ENCODE measurements at places on chromosomes 6 and 20.
A peak's percentile ranks its signal among the peaks of the same experiment; 100 is the strongest.

DNA sequence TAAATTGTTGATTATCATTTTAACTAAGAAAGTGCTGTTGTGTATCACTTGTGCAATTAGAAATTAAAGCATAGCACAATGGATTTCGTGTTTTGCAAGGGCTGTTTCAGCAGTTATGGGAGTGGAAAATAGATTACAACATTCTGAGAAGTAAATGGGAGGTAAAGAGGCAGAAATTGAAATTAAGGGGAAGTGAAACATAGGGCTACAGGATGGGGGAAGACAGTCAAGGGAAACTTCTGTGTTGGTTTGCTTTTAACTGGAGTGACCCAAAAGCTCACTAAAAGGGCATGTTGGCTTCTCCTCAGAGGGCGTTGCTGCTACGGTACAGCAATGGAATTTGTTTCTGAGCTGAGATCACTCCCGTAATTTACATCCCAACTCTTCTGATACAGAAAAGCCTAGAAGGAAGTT is 147.5 kb downstream of the BCAS1 start:
- no peak for DNase-seq

GRCh38 chr6:122886481-122886880 is 97.4 kb downstream of the SMPDL3A start:
- no peak for DNase-seq

DNA sequence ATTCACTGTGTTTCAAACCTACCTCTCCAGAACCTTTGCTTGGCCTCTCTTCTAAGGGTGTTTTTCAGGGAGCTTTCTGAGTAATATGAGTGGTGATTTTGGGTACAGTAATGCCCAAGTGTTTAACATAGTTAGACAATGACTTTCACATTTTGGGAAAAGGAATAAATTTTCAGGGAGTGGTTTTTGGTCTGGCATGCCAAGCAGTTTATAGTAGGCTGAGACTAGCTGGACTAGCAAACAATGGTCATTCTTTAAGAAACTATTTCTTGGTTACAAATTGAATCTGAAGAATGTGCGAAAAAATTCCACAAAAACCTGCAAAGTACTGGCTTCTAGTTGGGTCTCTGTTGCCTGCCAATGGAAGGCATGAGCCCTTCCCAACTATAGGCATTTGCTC is 15.4 kb downstream of the FNDC1 start:
- no peak for DNase-seq

- no peak for DNase-seq
Measured at GRCh38 chr6:75437421-75437891, 56.1 kb downstream of the FILIP1 start.

GRCh38 chr6:16839631-16840179 is 78.4 kb upstream of the ATXN1 start:
- DNase-seq: no peak

DNA sequence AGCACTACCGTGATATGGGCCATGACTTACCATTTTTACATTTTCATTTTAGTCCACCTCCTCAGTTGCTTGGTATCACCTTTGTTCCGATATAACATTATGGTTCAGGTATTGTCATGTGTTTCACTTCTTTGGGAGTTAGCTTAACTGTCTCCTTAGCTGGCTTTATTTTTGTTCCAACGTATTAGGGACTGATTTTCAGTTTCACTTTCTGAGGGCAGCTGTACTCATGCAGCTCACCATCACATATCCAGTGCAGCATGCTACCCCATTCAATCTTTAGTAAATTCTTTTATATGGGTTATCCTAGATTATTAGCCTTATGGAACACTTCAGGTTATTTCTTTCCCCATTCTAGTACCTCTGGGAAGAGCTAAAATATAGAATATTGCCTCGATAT is 362.2 kb upstream of the IRAK1BP1 start:
- DNase-seq: no peak

DNA sequence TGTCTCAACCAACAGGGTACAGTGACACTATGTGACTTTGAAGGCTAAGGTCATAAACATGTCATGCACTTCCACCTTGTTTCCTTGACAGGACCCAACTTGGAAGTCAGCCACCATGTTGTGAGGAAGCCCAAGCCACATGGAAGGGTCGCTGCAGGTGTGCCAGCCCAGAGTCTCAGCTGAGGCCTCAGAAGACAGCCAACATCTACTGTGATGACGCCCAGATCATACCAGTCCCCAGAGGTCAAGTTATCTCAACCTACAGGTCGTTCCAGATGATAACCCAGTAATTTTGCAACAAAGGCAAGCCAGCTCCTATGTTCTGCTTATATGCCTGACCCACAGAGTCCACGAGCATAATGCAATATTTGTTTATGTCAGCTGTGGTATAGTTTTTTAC is 376.0 kb upstream of the AGPAT4 start:
- no peak for DNase-seq

GRCh38 chr6:44400572-44400971 is 13.1 kb downstream of the CDC5L start:
- no peak for DNase-seq

- DNase-seq: no peak
Measured at GRCh38 chr6:21961226-21961625, 335.6 kb downstream of the PRL start.

GRCh38 chr6:45272626-45273025 is 55.5 kb upstream of the RUNX2 start:
- peak; percentile 40 for DNase-seq

DNA sequence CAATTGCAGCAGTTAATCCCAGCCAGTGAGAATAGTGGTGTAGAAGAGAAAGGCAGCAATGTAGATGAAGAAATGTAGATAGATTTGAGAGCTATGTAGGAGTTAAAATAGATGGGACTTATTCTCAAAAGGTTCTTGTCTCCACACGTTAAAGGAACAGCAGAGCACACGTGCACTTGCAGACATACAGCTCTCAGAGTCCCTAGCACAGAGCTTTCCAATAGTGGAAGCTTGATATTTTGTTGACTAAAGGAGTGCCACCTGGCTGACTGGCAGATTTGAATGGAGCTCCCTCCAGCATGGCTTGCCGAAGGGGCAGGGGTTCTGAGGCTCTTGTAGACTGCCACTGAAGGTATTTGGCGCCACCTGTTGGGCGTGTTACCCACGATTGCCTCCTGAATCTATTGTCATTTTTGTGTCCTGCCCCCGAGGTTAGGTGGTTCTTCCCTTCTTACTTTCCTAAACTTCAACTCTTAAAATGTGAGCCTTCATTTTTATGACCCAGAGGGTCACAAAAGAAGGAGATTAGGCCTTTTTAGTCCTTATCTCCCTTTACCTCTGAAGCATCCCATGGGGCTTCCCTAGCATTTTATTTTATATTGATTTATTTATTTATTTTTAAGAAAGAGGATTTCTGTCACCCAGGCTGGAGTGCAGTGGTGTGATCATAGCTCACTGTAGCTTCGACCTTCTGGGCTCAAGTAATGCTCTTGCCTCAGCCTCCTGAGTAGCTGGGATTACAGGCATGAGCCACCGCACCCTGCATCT is 16.4 kb downstream of the BRD2 start:
- DNase-seq: peak; percentile 78

- no peak for DNase-seq
Measured at GRCh38 chr20:62507323-62507722, 31.5 kb upstream of the GATA5 start.

All from fibroblast of the conjunctiva (primary cell).